ENCODE measurements at places on chromosomes 13 and 19.

DNA sequence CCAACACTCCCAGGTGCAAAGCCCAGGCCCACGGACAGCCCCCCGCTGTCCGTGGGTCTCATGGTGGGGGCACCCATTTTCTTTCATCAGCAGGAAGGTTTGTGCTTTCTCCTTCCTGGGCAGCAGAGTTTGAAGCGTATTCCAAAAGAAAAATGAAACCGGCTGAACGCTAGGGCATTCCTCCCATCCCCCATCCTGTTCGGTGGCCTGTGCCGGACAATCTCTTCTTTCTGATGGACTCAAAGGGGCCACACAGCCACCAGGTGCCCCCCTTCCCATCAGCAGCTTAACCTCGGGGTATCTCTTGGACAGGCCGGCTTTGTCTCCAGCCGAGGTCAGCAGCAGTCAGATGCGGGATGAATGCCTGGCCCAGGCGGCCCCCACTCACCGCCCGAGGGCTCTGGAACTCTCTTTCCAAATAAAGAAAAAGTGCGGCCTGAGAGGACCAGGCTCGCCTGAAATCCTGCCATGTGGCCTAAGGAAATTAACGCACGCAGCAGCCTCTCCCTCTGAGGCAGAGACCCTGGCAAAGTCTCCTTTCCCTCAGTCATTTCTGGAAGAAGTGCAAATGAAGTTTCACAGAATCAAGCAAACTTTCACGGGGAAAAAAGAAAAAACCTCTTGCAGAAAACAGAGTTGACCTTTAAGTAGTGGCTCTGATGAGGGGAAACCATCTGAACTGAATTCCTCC lies 67.8 kb downstream of the RASA3 start:
- no peak for DNase-seq

GRCh38 chr19:55270172-55270942 lies 9.6 kb downstream of the HSPBP1 start:
- DNase-seq, result no peak

DNA sequence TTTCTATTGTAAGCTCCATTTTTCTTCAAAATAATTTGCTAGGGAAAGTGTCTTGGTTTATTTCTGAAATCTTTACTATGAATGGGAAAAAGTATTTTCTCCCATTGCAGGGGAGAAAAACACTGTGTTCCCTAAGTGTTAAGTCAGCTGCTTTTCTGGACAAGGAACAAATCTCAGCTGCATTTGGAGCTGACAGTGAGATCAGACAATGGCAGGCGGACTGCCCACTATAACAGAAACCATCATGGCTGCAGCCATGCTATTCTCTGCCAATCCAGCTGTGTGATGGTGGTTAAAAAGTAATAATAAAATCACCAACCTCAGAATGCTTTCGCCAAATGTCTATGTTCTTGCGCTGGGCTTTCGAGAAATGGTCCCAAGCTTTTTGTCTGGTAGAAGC lies 302.7 kb downstream of the DNAJC15 start:
- no peak for DNase-seq

DNA sequence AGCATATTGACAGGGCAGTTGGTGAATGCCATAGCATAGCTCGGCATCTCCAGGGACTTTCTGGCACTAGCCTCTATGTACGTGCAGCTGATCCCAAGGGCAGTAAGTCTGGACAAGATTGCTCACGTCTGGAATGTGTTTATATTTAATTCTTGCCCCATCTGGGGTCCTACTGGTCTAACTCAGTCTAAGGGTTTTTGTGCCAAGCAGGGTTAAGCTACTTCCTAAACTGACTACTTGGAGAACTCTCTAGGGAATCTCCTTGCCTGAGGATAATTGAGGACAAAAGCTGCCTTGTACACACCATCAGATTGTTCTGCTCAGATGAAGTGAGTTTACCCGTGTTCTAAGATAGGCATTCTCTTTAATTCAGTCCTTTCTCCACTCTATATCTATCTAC lies 358.1 kb downstream of the MYO16 start:
- DNase-seq, result no peak
